Urothelium cell line (cell line): ENCODE measurements at places on chromosomes 16 and 17.
A peak's percentile ranks its signal among the peaks of the same experiment; 100 is the strongest.

DNA sequence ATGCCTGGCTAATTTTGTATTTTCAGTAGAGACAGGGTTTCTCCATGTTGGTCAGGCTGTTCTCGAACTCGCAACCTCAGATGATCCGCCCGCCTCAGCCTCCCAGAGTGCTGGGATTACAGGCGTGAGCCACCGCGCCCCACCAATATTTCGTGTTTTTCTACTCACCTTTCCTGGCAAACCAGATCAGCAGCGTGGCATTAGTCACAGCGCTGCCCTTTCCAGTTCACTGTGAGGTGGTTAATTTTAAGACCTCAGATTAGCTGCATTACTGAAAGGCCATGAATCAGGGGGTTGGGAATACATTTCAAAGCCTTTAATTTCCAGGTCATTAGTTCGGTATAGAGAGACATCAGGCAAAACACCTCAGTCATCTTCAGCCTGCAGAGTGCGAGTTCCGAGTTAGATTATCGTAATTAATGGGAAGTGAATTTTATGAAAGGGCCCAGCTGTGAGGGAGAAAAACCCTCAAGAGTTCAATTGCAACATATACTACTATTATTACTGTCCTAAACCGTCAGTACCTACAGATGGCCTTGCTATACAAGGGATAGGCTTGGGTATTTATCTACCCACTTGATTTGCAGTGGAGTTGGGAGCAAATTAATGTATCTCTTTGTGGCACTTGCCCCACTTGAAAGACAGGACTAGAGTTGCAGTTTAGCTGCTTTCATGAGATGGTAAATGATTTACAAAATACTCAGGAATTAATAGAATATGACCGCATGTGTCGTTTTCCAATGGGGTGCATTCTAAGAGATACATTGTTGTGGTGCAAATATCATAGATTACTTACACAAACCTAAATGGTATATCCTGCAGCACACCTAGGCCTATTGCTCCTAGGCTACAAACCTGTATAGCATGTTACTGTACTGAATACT is 2.1 kb upstream of the USP32 start:
- no peak for DNase-seq

GRCh38 chr17:82412535-82413520 is 5.3 kb upstream of the HEXD start:
- DNase-seq, result no peak

DNA sequence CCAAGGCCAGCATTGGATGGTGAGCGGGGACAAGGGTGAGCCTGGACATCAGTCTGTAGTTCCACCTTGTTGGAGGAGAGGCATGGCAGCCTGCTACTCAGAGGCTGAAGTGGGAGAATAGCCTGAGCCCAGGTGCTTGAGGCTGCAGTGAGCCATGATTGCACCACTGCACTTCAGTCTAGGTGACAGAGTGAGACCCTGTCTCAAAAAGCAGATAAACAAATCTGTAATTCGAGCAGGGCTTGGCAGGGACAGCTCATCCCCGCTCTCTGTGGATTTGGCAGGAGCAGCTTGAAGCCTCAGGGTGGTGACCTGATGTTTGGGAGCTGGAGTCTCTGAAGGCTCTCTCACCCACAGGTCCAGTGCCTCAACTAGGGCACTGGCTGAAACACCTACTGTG is 38.6 kb upstream of the ZCCHC14 start:
- DNase-seq, result no peak

DNA sequence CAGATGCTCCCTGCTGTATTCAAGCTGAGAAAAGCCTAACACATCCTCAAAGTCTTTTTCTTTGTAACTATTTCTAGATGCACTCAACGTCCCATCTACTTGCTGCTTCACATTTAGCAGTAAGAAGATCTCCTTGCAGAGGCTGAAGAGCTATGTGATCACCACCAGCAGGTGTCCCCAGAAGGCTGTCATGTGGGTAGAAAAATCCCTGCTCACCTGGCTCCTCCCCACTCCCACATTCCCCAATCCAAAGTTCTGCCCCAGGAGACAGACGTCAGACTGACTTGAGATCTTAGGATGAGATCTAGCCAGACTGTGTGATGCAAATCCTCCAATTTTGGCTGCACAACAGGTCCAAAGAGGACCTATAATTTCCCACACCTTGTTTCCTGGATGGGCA is 1.1 kb downstream of the CCL13 start:
- no peak for DNase-seq

DNA sequence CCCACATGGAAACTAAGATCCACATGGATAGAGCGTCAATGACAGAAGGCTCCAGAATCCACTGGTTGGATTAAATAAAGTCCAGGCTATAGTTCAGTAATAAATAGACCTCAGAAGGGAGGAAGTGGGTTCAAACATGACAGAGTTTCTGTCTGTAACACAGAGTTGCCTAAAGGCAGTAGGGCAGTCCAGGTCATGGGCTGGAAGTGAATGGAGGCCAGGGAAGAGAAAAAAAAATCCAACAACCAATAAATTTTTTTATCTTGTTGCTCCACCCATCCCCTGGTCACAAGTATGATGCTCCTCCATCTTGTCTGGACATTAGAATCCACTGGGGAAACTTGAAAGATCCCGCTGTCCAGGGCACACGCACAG is 92.4 kb downstream of the RGS9 start:
- no peak for DNase-seq

DNA sequence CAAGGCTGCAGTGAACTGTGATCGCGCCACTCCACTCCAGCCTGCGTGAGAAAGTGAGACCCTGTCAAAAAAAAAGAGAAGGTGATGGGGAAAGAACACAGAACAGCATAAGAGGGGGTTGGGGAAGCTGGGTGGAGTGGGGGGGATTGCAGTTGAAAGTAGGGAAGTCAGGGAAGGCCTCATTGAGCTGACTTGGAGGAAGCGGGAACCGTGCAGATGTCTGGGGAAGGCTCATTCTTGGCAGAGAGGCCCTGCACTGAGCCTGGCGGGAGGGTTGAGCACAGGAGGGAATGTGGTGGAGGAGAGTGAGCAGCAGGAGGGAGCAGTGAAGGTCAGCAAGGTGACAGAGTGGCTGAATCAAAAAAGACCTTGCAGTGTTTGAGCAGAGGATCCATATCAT is 26.9 kb downstream of the IL4R start:
- DNase-seq, result no peak

GRCh38 chr17:70181376-70181775 is 12.0 kb downstream of the KCNJ2 start:
- DNase-seq, result no peak

DNA sequence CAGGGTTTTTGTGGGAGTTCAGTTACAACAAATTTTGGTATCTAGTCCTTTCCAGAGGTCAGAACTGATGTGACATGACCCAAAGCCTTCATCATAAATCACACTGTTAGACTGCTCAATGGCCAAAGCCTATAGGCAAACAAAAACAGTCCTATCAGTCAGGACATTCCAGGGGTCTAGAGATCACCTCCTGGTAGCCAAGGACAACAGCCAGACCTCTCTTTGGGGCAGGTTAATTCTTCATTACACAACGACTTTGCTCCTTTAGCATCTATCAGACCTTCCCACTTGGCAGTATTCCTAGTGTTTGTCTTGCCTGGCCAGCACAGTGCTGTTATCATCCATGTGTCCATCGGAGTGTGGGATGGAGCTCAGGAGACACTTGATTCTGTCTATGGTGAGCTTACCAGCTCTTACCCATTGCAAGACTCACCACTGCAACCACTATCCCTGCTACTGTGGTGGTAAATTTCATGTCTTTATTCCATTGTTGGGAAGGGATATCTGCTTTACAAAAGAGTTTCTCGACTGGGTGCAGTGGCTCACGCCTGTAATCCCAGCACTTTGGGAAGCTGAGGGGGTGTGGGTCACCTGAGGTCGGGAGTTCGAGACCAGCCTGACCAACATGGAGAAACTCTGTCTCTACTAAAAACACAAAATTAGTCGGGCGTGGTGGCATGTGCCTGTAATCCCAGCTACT is 95.5 kb upstream of the DHX40 start:
- no peak for DNase-seq

DNA sequence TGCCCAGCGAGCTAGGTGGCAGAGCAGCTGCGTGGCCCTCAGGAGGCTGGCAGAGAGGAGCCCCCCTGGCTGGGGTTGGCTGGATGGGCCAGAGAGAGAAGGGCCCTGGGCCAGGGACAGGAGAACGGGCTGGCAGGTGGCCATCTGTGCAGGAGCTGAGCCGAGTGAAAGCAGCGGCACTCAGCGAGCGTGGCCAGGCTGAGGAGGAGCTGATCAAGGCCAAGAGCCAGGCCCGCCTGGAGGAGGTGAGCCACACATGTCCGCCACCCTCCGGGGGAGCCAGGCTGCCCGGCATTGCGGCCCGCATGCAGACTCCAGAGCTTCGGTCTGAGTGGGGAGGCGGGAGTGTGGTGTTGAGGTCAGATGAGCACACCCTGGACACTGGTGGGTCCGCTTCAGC is 2.1 kb upstream of the RAC3 start:
- no peak for DNase-seq

- DNase-seq, result no peak
Measured at GRCh38 chr17:55056526-55056925, 88.0 kb downstream of the STXBP4 start.

- no peak for DNase-seq
Measured at GRCh38 chr16:554640-555365, 5.4 kb upstream of the PRR35 start.

DNA sequence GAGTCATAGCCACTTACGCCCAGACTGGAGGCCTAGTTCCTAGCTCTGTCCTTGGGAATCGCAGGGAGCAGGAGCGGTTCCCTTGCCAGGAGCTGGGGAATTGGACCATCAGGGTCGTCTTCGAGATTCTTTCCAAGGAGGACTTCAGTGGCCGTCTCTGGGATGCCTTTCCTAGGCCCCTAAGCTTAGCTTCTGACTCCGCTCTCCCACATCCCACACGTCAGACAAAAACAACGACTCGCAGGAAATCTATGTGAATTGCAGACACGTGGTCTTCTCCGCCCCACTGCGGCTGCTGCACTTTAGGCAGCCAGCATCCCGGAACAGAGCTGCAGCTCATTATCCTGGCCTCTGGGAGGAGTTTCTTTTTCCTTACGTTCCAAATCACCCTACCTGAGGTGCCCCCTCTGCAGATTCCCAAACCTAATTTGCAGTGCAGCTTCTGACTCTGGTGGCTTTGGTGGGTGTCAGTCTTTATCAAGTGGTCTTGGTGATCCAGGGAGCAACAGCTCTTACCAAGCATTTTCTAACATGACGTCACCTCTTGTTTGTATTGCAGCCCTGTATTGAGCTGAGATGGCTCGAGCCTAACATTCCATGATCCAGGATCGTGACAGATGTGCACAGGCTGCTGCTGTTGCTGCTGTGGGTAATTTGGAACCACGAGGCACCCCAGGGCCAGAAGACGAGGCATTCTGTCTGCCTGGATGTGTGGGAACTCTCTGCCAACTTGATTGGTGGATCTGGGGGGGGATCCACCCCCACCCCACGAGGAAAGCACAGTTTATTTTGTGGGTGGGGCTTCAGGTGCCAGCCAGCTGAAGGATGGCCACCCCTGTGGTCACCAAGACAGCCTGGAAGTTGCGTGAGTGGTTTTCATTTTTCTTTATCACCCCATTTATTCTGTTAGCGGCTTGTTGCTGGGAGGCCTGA is 1.1 kb downstream of the KATNB1 start:
- peak; percentile 59 for DNase-seq

DNA sequence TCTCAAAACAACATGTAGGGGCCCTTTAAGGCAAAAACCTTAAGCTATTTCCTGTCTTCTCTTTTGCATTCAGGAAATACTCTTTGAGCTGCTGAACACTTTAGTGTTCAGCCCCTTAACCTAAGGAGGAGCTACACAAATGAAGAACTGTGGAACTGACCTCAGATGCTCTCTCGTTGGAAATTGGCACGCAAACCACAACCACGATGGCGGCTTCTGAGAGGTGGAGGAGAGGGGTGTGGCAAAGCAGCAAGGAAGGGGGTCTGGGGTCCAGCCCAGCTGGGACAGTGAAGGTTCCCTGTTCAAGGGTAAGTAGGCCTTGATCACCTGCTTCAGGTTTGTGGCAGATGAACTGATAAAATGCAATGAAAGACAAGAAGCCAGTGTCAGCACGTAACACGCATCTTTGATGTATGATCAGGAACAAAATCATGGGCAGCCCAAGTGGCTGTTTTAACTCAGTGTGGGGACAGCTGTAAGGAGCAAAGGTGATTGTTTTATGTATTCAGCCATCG is 291.6 kb upstream of the TNRC6C start:
- DNase-seq, result no peak

DNA sequence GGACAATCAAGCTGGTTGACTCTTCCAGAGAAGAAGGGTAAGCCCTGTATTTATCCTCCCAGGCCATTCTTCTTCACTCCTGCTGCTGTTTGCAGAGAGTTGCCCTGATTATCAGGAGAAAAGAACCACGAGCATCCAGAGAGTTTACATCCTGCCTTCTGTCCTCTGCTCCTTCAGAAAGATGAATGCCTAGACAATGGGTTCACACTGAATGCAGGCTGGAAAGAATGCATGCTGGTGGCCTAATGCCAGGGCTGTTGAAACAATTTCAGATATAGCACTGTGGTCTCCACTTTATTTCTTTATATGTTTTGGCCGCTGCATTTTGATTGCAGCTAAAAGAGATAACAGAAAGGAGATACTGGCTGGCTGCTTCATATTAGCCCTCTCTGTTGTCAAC is 21.2 kb upstream of the HAS3 start:
- no peak for DNase-seq

- DNase-seq, result no peak
Measured at GRCh38 chr17:32323811-32324491, 18.0 kb downstream of the C17orf75 start.

DNA sequence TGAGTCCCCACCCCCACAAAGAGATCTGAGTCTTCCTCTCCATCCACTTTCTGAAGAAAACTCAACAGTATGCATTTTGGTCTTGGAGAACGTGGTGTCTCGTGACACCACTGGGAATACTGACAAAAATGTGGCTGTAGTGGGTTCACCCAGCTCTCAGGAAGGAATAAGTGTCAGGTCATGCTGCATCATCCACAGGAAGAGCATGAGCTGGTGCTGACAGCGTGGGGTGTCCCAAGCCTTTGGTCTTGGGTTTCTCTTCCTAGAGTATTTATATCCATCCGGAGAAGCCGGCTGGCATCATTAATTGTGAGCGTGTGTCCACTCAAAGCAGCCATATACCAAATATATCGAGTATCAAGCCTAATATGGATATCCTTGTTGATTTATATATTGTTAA is 55.9 kb downstream of the C17orf67 start:
- no peak for DNase-seq

- DNase-seq, result no peak
Measured at GRCh38 chr17:72163474-72163873, 42.7 kb downstream of the SOX9 start.

DNA sequence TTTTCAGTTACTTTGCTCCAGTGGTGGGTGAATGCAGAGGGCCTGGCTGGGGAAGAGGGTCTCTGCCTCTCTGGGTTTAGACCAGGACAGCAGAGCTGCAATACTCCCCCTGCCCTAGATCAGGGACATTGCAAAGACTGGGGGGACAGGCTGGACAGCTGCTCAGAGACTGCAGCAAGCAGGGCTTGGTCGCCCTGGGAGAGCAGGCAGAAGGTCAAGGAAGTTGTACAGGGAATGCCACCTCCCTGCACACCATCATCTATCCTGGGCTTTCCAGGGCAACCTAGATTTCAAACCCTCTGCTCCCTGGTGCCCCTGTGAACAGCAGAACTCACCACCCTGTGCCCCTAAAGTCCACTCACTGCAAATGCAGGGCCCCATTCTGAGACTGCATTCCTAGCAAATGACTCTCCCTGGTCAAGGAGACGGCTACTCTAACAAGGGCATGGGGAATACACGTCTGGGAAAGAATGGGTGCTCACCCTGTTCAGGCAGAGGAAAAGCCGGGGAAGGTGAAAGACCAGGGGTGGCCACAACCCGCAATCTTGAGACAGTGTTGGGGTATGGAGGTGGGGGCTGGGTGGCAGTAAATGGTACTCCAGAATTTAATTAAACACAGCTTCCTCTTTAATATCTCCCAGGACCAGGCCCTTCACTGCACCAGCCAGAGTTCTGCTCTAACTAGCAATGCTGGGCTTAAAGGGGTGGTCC is 1.0 kb downstream of the KIFC3 start:
- peak; percentile 60 for DNase-seq
